CD8-positive, alpha-beta memory T cell (primary cell): ENCODE measurements at places on chromosomes 6 and 20. TPM values are rescaled to one million over a fixed set of nuclear protein-coding genes. Genes with fewer than 3 reads are reported as not detected.

ANKEF1 gene
- total RNA-seq: 2.3 TPM

- no peak for DNase-seq
Measured at GRCh38 chr6:5989141-5989723, 17.5 kb downstream of the NRN1 start.

GRCh38 chr6:100484474-100484873, 19.8 kb upstream of the SIM1 start:
- DNase-seq: no peak

DNA sequence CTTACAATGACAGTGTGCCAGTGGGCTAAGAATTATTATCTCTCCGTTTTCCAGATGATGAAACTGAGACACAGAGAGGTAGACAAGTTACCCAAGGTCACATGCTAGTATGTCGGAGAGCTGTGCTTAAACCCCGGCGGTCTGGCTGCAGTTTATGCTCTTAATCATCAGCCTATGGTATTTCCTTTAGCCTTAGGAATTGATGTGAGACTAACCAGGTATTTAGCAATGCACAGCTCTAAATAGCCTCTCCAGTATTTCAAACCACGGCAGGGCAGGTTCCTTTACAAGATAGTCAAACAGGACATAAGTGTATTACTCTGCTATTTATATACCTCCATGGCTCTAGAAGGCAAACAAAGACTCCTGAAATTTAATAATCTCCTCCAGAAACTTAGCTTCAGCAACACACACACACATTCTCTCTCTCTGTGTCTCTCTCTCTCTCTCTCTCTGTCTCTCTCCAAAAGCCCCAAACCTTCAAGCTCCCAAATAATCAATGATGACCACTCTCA, 142.0 kb upstream of the ZNF217 start:
- DNase-seq: no peak

DNA sequence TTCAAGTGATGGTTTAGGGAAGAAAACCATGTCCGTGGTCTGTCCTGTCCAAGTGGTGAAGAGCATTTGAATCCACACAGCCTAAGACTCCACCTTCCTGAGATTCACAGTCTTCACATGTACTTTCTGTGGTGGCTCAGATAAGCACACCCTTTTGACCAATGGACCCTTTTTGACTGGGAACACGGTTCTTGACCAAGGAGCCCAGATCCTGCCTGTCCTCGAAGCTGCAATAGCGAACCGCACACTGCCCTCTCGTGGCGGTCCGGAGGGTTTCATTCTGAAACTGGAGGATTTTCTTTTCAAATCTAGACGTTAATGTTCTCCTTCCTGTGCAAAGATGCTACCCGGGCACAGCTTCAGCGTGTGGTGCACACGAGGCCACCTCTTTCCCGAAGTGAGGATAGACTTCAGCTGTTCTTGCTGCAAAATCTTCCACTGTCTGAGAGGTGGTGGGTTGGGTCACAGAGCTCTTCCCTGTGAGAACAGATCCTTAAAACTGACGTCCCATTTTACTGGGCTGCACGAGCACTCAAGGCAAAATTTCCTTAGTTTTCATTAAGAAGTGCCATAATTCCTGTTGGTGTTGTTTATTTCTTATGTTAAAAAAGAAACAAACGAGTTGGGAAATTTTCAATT, 90.5 kb downstream of the SYNJ2 start:
- peak; percentile 35 for DNase-seq

DNA sequence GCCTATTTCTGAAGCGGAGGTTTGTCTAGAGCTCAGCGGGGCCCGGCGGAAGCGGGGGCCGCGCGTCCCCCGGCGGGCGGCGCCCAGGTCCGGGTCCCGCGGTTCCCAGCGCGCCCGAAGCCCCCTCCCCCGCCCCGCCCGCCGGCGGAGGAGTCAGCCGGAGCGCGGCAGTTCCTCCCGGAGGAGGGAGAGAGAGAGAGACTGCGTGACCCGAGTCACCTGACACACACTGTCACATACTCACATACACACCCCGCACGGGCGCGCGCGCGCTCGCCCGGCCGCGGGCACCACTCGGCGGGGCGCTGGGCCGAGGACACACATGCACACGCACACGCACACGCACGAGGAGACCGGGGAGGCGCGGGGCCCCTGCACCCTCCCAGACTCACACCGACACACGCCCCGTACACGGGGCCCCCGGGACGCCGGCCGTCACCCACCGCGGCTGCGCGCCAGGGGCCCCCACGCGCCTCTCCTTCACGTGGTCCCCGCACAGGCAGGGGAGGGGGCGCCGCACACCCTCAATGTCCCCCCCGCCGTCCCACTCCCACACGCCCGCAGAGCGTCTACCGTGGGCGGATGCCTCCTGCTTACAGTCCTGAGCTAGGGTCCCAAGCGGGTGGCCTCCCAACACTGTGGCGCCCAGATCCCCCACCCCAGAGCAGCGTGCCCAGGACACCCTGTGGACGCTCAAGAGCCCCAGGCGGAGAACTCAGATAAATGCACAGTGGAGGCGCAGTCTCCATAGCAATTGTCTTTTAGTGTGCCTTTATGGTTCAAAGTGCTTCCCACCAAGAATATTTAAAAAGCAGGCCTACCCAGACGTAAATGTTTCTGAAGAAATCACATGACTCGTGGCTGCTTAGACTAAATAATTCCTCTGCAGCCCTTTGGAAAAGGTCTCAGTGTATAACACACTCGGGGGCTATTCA, at the start of gene RRAGD:
RRAGD (minus strand) TSS at position 203 of the 935 bp plus-strand sequence. CDS start 280 bp downstream, outside the sequence.
- peak; percentile 58 for DNase-seq

ALDH8A1 gene
- 0.82 TPM for total RNA-seq

HLA-DQA2 gene
- total RNA-seq: 1.2 TPM

- DNase-seq: no peak
Measured at GRCh38 chr6:166156942-166157341, 10.7 kb downstream of the TBXT start.

DNA sequence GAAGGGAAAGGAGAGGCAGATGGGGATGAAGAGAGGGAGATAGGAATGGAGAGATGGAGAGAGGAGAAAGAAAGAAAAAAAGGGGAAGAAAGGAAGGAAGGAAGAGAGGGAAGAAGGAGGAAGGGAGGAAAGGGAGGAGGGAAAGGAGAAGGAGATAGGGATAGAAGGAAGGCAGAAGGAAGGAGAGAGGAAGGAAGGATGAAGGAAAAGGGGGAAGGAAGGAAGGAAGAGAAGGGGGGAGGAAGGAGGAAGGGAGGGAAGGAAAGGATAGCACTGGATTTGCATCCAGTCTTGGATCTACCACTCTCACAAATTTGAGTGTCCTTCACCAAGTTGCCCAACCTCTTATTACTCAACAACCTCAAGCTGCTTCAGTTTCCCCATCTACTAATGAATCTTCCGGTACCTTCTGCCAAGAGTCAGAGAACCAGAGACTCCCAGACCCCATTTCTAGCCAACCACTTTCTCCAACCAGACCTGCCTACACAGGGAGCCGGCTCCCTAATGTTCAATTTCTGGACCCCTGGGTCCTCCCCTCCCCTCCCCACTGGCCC, 79.7 kb upstream of the FOXP4 start:
- DNase-seq: no peak

PRSS16 gene
- 0.55 TPM for total RNA-seq

GRCh38 chr20:10641893-10642292, 31.9 kb downstream of the JAG1 start:
- no peak for DNase-seq

- no peak for DNase-seq
Measured at GRCh38 chr6:113630738-113631535, 226.2 kb upstream of the MARCKS start.

GRCh38 chr6:40963019-40963418, 76.0 kb downstream of the UNC5CL start:
- no peak for DNase-seq

- DNase-seq: no peak
Measured at GRCh38 chr20:49515586-49515985, 33.1 kb upstream of the KCNB1 start.

GRCh38 chr20:48705240-48706115, 122.3 kb downstream of the PREX1 start:
- DNase-seq: no peak

DNA sequence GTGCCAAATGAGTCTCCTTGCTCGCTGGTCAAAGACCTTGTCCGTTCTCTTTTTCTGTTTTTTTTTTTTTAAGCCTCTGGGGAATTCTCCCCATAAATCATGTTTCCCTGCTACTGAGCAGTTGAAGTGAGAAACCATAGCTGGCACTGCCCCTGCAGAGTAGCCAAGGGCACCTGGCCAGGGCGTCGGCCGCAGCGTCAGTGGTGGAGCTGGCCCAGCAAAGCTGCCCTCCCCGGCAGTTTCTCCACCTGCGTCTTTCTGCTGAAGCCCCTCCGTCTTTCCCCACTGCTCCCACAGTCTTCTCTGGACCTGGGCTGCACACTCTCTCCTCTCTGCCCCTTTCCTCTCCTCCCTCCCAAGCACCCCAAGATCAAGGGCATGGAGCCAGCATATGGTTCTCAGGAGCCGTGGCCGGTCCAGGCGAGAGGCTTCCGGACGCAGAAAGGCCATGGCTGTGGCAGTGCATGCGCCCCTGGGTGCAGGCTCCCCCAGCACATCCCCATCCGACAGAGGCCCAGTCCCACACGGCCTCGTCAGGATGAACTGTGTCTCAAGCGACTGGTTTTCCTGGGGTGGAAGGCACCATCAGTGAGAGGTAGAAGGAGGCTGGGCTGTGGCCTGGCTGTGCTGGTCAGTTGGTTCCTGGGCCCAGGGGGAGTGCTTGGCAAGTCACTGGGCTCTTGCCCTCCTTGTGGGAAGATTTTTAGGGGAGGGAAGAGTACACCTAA, 218.1 kb downstream of the ERMARD start:
- no peak for DNase-seq

PCSK2 gene
- total RNA-seq: not detected

GRCh38 chr20:33858666-33859065, 47.5 kb downstream of the CHMP4B start:
- no peak for DNase-seq

DNA sequence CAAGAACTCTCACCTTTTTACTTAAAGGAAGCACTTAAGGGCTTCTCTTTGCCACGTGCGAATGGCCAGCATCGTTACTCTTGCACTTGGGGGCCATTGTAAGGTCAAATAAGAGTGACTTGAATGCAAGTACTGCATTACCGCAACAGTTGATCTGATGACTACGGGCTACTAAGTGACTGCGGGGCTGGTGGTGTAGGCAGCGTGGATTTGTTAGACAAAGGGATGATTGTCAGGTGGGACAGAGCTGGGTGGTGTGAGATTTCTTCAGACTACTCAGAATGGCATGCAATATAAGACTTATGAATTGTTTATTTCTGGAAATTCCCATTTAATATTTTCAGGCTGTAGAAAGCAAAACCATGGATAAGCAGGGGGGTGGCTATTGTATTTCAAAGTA, 199.7 kb upstream of the UST start:
- DNase-seq: no peak

MLN gene
- total RNA-seq: not detected

- DNase-seq: no peak
Measured at GRCh38 chr6:78089531-78089930, 436.7 kb downstream of the MEI4 start.

DNA sequence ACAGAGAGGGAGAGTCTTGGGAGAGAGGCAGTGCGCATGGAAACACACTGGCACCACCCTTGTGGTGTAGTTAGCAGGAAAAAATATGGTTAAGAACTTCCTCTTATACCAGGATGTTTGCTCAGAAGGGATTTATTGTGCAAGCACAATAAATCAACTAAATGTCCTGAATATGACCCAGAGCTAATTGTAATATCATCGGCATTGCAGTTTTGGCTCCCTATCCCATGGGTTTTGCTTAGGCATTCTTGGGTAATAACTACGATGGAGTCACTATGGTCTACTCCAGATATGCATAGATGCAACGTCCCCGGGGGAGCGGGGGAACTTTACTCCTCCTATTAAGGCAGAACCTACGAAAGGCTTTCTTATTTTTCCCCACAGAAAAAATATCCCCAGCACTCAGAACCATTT, 751.6 kb downstream of the EYS start:
- no peak for DNase-seq
